ENCODE measurements at places on chromosomes 12 and 14. TPM values are rescaled to one million over a fixed set of nuclear protein-coding genes. Genes with fewer than 3 reads are reported as not detected.
A peak's percentile ranks its signal among the peaks of the same experiment; 100 is the strongest.

DNA sequence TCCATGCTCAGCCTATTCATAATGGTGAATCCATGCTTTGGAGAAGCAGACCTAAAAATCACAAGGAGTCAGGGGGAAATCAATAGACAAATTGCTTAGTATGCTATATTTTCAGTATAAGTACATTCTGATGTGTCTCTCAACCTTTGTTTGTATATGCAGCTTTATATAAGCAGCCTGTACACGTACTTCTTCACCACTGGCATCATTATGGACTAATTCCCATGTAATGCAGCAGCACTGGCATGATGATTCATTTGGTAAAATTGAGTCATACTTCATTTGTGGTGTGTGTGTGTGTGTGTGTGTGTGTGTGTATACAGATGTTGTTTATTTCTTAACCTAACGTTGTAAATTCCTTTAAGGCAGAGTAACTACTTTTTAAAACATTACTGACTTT, 10.9 kb downstream of the DCP1B start:
- H3K27ac ChIP-seq, result peak overlapping the region; percentile 84
- H3K36me3 ChIP-seq, result peaks cover 32% of the 10 kb centered on the region
- peaks cover 32% of the 10 kb centered on the region for H3K4me1 ChIP-seq
- H3K4me3 ChIP-seq, result no peak overlapping the region

DNA sequence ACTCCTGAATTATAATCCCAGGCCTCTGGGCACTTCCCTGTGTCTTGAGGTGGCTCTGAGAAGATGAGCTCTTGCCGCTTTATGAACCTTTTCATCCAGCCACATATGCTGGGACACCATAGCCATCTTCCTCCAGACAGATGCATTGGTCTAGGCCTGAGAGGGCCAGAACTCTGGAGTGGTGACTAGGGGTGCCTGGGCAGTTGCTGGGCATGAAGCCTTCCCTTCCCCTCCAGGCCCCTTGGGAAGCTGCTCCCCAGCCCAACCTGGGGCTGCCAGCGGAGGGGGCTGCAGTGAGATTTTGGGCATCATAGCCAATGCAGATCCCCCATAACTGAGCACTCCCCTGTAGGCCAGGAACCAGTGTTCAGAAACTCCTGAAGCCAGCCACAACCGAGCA, 135.2 kb downstream of the GCH1 start:
- no peak for DNase-seq
- no peaks in the 10 kb centered on the region for H3K27me3 ChIP-seq
- H3K4me3 ChIP-seq, result no peak overlapping the region
- H3K36me3 ChIP-seq, result peaks cover 22% of the 10 kb centered on the region
- H3K4me1 ChIP-seq, result peaks cover 13% of the 10 kb centered on the region

DNA sequence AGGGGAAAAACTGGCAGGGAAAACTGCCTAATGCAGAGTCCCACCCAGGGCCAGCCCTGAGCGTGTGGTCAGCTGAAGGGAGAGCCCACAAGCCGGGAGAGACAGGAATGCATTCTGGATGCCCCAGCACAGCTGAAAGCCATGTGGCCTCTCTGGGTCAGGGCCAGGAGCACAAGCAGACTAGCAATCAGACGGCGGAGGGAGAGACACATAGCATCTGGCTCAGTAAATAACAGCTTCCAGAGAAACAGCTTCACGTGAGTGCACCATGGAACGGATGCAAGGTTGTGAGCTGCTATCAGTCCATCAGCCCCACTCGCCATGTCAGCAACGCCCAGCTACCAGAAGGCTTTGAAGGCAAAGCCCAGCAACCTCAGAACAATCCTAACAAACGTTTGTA, 28.2 kb upstream of the TMEM106C start:
- no peak overlapping the region for H3K27ac ChIP-seq
- peaks cover 15% of the 10 kb centered on the region for H3K4me1 ChIP-seq
- H3K27me3 ChIP-seq, result 0 out of 2 replicates have a peak, but pooled peaks cover 6% of the 10 kb centered on the region
- H3K36me3 ChIP-seq, result no peaks in the 10 kb centered on the region

Gene RFC5
- 15.2 TPM for polyA plus RNA-seq
